Activated T-cell treated with anti-CD3 and anti-CD28 coated beads, Interleukin-2, amount 50 U/mL, for 72 hours (primary cell): ENCODE measurements at places on chromosomes 7 and 10. TPM values are rescaled to one million over a fixed set of nuclear protein-coding genes. Genes with fewer than 3 reads are reported as not detected.

PTPN20 gene
- 1.1 TPM for total RNA-seq

SFMBT2 gene
- 42.1 TPM for total RNA-seq

VAX1 gene
- not detected for total RNA-seq

- H3K4me1 ChIP-seq, result no peaks in the 10 kb centered on the region
- no peak overlapping the region for H3K27ac ChIP-seq
- no peaks in the 10 kb centered on the region for H3K27me3 ChIP-seq
- H3K36me3 ChIP-seq, result no peaks in the 10 kb centered on the region
- no peak overlapping the region for H3K4me3 ChIP-seq
Measured at GRCh38 chr7:98341106-98341505, 59.6 kb downstream of the BRI3 start.

GRCh38 chr10:33240931-33241330 lies 93.5 kb downstream of the NRP1 start:
- no peaks in the 10 kb centered on the region for H3K36me3 ChIP-seq
- H3K27ac ChIP-seq, result no peak overlapping the region
- H3K4me1 ChIP-seq, result peaks cover 12% of the 10 kb centered on the region
- no peak overlapping the region for H3K4me3 ChIP-seq
- DNase-seq, result no peak

DNA sequence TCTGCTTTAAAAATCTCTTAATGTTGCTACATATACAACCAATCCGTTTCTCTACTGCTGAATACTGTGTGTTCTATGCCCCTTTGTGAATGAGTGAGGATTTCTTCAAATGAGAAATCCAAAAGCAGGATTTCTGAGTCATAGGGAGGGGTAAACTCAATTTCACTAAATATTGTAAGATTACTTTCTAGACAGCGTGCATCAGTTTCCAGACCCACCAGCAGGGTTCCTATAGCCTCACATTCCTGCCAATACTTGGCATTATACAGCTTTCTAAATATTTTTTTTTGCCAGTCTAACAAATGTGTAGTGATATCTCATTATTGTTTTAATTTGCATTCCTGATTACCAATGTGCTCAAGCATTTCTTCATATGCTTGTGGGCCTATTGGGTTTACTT lies 35.5 kb downstream of the GPR158 start:
- H3K27ac ChIP-seq, result no peak overlapping the region
- no peaks in the 10 kb centered on the region for H3K4me1 ChIP-seq
- no peak overlapping the region for H3K4me3 ChIP-seq
- no peaks in the 10 kb centered on the region for H3K27me3 ChIP-seq
- H3K36me3 ChIP-seq, result no peaks in the 10 kb centered on the region
- DNase-seq, result no peak

DNA sequence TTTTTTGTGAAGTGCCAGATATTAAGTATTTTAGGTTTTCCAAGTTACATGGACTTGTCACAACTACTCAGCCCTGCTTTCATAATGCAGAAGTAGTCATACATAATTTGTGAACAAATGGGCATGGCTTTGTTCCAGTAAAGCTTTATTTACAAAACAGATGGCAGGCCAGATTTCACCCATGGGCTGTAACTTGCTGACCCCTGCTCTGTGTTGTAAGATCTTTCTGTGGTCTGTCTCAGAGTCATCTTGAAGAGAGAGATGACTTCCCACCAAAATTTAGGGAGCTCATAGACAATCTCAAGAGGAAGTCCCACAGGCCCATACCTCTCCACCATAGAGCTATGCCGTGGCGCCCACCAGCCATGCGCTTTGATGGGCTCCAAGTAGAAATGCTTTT lies 616.1 kb downstream of the LRMDA start:
- DNase-seq, result no peak
- no peak overlapping the region for H3K4me3 ChIP-seq
- H3K27me3 ChIP-seq, result peaks cover 8% of the 10 kb centered on the region

- DNase-seq, result no peak
- no peak overlapping the region for H3K4me3 ChIP-seq
- H3K4me1 ChIP-seq, result no peaks in the 10 kb centered on the region
- H3K27me3 ChIP-seq, result no peaks in the 10 kb centered on the region
Measured at GRCh38 chr7:81110673-81111072, 191.8 kb upstream of the SEMA3C start.
